Cardiac atrium fibroblast (primary cell): ENCODE measurements at places on chromosomes 5 and 9. TPM values are rescaled to one million over a fixed set of nuclear protein-coding genes. Genes with fewer than 3 reads are reported as not detected.

ESM1 gene
- total RNA-seq, result 1.8 and 16.4 TPM in 2 replicates

TXN gene
- total RNA-seq, result 266 and 373 TPM in 2 replicates

FAM200C gene
- total RNA-seq, result 1.1 and 4.4 TPM in 2 replicates

PCDHA6 gene
- total RNA-seq, result not detected in 2 replicates

CBY3 gene
- total RNA-seq, result not detected in 2 replicates
